ENCODE measurements at places on chromosomes 3 and 15.

DNA sequence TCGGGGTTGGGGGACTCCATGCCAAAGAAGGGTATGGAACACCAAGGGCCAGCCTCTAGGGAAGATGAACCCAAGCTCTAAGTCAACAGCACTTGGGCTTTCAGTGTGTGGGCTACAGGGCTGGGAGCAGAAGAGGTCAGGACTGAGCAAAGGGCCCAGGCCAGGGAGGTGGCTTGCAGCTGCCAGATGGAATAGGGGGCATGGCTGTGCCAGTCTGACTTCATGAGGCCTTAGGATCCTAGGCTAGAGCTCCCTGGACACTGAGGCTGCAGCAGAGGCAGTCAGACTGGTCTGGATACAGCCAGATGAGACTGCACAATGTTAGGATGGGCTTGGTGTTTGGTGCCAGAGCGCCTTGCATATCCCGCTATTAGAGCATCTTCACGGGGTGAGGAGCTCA lies 3.8 kb downstream of the RASGRF1 start:
- no peak for DNase-seq

DNA sequence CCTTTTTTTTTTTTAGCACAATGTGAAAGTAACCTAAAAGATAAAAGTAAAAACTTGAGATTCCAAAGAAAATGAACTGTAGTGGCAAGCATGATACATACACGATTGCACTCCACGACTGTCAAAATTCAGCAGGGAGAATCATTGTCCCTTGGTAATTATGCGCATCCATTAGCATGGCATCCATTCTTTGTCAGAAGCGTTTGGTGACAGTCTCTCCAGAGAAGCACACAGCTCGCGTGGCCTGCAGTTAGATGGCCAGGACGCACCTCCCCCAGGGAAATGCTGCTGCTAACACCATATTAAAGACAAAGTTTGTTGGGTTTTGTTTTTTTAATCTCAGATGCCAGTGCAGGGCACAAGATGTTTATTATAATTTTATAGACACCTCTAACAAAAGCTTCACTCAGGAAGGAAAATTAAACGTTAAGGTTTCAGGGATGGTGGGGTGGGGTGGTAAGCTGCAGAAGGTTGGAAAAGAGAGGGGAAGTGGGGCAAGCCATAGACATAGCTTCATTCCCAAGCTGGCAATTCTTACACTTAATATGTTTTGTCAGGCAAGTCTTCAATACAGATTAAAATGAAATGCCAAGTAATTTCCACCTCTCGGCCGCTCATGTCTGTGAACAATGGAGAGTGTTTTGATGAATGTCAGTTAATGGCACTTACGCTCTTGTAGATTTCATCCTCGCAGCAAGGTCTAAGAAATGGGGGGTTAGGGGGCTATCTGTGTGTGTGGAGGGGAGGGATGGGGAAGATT lies 142.8 kb upstream of the TOPAZ1 start:
- no peak for DNase-seq

GRCh38 chr3:125398952-125399351 lies 23.8 kb upstream of the ZNF148 start:
- DNase-seq = no peak

GRCh38 chr3:120093119-120093910 lies 932 bp downstream of the GSK3B start:
- peak; percentile 21 for DNase-seq

DNA sequence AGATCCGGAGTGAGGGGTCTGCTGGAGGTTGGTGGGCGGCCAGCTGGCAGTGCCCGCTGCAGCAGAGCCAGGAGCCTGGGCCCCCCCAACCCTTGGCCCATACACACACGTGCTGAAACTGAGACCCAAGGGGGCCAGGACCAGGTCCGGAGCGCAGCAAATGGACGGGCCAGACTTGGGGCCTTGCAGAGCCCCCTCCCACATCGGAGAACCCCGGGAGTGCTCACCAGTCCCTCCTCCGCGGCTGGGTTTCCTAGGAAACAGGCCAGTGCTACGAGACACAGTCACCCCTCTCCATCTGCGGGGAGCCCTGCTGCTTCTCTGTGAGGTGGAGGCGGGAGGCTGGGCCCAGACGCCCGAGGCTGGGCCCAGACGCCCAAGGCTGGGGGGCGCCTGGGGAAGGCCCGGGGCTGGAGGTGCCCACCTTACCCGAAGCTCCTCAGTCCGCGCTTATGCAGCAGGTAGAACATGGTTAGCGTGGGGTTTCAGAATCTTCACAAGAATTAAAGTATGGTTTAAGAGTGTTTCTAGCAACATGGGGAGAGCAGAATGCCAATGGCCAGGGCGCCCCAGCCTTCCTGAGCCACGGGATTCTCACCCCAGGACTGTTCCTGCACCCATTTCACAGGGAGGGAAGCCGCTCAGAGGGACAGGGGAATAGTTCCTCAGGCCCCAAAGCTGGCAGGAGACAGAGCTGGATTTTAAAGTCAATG lies 135.0 kb upstream of the PRR20G start:
- DNase-seq = no peak

DNA sequence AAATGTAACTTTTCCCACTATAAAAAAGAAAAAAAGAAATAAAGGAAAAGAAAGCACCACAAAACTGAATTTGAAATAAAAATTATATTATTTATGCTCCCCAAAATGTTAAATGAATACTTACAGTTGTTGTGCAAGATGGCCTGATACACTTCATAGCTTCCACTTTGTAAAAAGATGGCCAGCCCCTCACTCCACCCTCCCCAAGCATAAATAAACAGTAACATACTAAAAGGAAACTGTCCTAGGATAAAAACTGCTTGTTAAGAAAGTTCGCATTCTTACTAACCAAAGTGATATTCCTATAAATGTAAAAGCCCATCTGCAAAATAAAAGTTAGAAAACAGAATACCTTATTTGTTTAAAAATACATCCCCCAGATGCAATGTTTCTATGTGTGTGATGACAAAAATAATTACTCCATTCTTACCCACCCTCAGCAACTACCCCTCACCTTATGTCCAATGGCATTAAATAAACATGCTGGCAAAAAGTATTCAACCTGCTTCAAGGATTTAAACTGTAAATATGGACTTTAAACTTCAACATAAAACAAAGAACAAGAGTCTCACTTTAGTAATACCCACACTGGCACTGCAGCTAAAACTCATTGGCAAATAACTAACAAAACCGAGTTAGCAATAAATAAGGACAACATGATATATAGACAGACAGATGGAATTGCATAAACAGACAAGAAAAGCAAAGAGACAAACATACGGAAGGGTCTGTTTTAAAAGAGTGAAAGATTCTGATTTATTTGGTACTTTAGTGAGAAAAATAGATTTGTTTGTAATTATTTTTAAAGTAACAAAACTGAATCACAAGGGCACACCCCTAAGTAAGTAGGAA lies 47.7 kb downstream of the ZBTB20 start:
- DNase-seq = no peak

GRCh38 chr3:150061288-150062024 lies 90.8 kb upstream of the PFN2 start:
- DNase-seq = no peak

DNA sequence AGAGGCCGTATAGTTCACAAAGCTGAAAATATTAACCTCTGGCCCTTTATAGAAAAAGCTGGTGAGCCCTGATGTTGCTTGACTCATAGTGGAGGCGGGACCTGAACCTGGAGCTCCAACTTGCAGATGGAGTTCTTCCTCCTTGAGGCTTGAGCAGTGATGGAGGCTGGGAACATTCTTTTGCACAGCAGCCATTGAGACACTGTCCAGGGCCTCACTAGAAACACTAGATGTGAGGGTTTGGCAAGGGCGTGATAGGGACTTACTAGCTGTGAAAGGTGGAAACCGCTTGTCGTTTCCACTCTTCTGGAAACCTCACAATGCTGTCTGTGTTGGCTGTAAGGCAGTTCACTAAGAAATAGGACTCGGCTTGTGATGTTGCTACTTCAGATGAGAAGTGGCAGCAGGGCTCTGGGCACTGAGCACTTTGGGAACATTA lies 12.5 kb downstream of the SMAD6 start:
- no peak for DNase-seq

- no peak for DNase-seq
These were observed 142.8 kb downstream of the IMPG2 start for GRCh38 chr3:101177577-101177976.

DNA sequence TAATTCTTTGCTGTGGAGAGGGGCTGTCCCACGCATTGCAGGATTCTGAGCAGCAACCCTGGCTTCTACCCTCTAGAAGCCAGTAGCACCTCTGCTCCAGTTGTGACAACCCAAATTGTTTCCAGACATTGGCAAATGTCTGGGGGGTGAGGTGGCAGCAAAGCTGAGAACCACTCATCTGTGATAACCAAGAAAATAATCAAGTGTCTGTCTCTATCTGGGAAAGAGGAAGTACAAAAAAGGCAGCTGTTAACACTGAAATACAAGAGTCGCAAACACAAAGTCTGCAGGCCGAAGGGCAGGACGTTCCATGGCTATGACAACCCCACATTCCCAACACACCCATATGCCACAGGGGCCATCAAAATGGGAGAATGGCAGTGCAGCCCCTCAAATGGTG lies 42.2 kb upstream of the GNB5 start:
- no peak for DNase-seq

GRCh38 chr15:95304947-95305400 lies 1025.5 kb upstream of the NR2F2 start:
- DNase-seq = no peak

DNA sequence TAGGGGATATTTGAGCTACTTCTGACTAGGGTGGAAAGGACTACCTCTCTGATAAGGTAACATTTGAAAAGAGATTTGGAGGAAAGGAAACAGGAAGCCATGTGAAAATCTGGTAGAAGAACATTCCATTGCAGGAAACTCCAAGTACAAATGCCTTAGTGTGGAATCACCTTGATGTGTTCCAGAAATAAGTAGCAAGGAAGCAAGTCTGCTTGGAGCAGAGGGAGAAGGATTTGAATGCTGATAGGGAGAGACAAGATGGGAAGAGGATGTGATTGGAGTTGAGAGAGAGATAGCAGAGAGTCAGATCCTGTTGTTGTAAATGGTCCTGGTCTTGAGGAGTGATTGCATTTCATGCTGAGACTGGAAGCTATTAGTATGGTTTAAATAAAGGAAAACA lies 335.1 kb upstream of the DCBLD2 start:
- DNase-seq = no peak

- DNase-seq = no peak
These were observed 33.3 kb downstream of the ZNF609 start for GRCh38 chr15:64493641-64494040.

GRCh38 chr15:50825946-50826345 lies 60.4 kb upstream of the SPPL2A start:
- DNase-seq = no peak

DNA sequence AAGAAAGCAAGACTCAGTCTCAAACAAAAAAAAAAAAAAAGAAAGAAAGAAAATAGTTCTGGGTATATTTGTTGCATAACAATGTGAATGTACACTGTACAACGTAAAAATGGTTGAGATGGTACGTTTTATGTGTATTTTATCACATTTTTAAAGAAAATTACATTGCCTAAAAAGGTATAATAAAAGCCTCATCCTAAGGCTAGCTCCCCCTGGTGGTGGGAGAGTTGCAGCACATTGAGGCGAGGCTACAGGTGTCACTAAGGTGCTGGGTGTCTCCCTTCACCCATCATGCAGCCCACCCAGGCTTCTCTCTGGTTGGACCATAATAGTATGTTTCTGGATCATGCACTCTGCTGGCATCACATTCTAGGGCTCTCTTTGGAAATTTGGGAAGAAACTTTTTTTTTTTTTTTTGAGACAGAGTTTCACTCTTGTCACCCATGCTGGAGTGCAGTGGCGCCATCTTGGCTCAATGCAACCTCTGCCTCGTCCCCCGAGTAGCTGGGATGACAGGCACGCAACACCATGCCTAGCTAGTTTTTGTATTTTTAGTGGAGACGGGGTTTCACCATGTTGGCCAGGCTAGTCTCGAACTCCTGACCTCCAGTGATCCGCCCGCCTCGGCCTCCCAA lies 12.4 kb upstream of the RAB11A start:
- DNase-seq = peak; percentile 84

GRCh38 chr3:97689962-97690361 lies 74.6 kb upstream of the ARL6 start:
- DNase-seq = no peak

GRCh38 chr3:15873415-15873814 lies 75.6 kb upstream of the ANKRD28 start:
- DNase-seq = no peak

DNA sequence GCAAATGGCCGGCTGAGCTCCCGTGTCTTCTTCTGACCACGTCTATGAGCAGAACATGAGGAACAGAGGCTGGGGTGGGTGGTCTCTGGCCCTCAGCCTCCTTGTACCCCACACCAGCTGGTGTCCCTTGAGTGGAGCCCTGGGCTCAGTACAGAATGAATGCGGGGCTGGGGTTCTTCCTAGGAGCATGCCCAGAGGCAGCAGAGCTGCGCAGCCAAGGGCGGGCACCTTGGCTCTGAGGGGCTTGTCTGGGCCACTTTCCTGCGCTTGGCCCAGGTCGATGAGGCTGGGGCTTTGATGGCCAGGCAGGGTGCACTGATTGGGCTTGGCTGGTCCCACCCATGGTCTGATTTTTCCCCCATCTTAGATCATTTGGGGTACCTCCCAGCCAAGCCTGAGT lies 6.4 kb downstream of the SCN5A start:
- DNase-seq = no peak

GRCh38 chr15:71660501-71660900 lies 149.9 kb upstream of the NR2E3 start:
- DNase-seq = no peak

GRCh38 chr3:67578416-67578815 lies 76.0 kb downstream of the SUCLG2 start:
- no peak for DNase-seq

DNA sequence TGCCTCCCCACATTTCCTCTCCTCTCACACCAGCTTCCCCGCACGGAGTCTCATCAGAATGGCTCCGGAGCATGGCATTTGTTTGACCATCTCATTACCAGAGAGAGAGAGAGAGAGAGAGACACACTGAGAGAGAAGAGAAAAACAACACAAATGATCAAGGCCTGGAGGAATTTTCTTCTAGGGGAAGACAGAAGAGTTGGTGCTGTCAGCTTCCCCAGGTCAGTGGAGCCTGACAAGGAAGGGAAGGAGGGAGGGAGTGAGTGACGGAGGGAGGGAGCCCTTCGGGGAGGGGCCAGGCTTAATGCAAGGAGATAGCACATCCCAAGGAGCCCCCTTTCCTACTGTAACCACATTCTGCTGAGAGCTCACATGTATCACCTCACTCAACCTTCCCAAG lies 9.1 kb downstream of the ST8SIA2 start:
- no peak for DNase-seq

GRCh38 chr3:128413003-128413370 lies 53.7 kb downstream of the DNAJB8 start:
- no peak for DNase-seq

GRCh38 chr15:31803388-31803884 lies 226.9 kb upstream of the CHRNA7 start:
- no peak for DNase-seq

- no peak for DNase-seq
These were observed 44.8 kb downstream of the TMEM40 start for GRCh38 chr3:12714278-12714677.

DNA sequence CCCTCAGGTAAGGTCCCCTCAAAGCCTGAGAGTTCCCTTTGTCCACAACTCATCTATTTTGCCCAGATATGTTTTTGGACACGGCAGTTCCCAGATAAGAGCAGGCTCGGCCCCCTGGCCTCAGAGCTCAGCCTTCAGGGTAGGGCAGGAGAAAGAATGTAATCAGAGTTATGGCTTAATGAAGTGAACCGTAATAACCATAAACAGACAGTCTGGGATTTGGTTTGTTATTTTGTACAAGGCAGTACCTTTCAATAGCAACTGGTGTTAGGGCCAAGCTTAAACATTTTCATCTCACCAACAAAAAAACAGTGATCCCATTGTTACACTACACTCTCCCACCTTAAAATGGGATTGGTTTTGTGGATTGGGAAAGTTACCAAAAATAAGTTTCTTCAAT lies 12.2 kb upstream of the ALDH1A3 start:
- no peak for DNase-seq

- DNase-seq = no peak
These were observed 21.7 kb downstream of the DAZL start for GRCh38 chr3:16583551-16583950.
